ENCODE measurements at places on chromosomes 3 and 15.

DNA sequence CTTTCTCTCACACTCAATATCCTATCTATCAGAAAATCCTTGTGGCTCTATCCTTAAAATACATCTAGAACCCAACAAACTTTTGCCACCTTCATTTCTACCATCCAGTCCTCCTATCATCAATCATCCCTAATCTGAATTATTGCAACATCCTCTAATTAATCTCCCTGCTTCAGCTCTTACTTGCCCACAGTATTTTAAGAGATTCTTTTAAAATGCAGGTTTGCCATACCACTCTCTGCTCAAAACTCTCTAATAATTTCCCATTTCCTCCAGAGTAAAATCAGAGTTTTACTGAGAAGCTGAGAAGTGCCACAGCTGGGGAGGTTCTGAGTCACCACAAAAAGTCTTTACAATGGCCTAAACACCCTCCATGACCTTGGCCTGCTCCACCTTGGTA is 234.3 kb upstream of the ZPLD1 start:
- no peak for DNase-seq

- DNase-seq = no peak
Observed at GRCh38 chr15:51224428-51224827, 114.0 kb downstream of the CYP19A1 start.

GRCh38 chr3:32675650-32676049 is 9.3 kb upstream of the CNOT10 start:
- DNase-seq = no peak

GRCh38 chr15:84975871-84976351 is 5.7 kb upstream of the PDE8A start:
- DNase-seq = no peak

DNA sequence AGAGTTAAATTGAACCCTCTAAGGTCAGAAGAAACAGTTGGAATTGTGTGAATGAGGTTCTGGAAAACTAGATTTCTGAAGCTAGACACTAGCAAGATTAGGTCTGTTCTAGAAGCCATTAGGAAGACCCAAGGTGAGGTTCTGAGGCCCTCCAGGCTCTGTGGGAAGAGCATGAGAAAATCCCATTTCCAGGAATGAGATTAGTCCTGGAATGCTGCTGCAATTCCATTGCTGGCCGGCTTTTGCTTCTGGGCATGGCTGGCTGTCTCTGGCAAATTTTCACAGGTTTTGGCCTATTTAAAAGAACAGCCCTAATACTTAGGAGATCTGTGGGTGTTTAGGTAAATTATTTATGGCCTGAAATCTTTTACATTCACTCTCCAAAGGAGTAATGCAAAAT is 26.9 kb upstream of the PYDC2 start:
- no peak for DNase-seq

All from D341Med (cell line).